CD4-positive, CD25-positive, alpha-beta regulatory T cell (primary cell): ENCODE measurements at places on chromosomes 12 and 14.

- DNase-seq, result no peak
These were observed 1092.1 kb upstream of the TMEM132C start for GRCh38 chr12:127174881-127175280.

DNA sequence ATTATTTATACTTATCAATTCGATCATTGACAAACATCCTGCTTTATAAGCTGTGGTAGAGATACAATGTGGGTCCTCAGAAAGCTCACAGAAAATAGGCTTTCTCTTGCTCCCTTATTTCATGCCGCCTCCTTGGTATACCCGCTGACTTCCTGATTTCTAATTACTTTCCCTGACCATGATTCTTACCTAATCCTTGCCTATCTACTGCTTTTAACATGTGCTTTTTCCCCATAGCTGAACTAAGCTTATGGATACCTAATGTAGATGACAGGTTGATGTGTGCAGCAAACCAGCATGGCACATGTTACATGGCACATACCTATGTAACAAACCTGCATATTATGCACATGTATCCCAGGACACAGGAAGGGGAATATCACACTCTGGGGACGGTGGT, 65.1 kb downstream of the ITPR2 start:
- DNase-seq, result no peak

- DNase-seq, result no peak
These were observed 183.8 kb downstream of the DPF3 start for GRCh38 chr14:72709916-72710611.

DNA sequence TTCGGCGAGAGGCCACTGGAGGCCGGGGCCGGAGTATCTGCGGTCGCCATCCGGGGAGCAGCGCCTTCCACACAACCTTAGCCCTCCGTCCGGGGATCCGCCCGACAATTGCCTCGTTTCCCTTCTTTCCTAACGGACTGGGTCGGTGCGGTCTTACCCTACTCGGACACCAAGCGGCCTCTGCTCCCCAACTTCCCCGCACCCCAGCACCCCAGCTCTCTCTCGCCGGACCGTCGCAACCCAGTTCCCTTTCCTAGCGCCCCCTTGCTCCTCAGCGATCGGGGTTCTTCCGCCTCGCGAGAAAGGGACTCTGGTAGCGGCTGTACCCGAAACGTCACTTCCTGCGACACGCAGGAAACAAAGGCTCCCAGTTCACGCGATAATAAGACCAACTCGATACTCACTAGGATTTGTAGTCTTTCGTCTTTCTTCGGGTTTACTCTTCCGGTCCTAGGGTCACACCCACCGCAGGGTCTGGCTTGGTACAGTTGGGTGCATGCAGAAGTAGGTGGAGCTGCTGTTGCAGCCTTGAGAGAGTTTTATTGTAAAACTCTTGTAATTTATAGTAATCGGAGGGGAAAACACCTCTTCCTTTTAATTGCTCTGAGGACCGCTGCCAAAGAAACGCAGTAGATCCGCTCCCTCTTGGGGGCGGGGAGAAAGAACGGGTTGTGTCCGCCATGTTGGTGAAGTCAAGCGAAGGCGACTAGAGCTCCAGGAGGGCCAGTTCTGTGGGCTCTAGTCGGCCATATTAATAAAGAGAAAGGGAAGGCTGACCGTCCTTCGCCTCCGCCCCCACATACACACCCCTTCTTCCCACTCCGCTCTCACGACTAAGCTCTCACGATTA, at the start of the genes THAP2 and ZFC3H1:
Gene THAP2, plus strand, starts transcription at position 741 of the 850 bp plus-strand sequence. CDS start 209 bp downstream, outside the sequence.
Gene ZFC3H1, minus strand, starts transcription at position 288 of the 850 bp plus-strand sequence. Its CDS starts 238 bp downstream, at position 50.
- DNase-seq, result peak; percentile 90

GRCh38 chr12:105256011-105256410, 20.0 kb upstream of the APPL2 start:
- DNase-seq, result no peak

DNA sequence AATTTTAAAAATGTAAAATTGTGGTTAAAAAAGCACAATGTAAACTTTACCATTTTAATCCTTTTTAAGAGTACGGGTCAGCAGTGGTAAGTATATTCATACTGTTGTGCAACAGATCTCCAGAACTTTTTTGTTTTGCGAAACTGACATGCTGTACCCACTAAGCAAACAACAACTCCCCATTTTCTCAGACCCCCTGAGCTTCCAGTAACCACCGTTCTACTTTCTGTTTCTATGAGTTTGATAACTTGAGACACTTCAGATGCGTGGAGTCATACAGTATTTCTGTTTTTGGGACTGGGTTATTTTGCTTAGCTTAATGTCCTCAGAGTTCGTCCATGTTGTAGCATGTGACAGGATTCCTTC, 38.0 kb downstream of the CHST11 start:
- no peak for DNase-seq

DNA sequence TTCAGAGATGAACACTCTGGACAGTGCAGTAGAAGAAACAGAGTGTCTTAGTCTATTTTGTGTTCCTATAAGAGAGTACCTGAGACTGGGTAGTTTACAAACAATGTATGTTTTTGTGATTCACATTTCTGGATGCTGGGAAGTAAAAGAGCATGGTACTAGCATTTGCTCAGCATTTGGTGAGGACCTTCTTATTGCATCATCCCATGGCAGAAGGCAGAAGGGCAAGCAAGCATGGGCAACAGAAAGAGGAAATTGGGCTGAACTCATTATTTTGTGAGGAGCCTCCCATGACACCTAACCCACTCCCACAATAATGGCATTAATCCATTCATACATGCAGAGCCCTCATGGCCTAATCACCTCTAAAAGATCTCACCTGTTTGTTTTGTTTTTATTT, 8.0 kb downstream of the ANKS1B start:
- no peak for DNase-seq

DNA sequence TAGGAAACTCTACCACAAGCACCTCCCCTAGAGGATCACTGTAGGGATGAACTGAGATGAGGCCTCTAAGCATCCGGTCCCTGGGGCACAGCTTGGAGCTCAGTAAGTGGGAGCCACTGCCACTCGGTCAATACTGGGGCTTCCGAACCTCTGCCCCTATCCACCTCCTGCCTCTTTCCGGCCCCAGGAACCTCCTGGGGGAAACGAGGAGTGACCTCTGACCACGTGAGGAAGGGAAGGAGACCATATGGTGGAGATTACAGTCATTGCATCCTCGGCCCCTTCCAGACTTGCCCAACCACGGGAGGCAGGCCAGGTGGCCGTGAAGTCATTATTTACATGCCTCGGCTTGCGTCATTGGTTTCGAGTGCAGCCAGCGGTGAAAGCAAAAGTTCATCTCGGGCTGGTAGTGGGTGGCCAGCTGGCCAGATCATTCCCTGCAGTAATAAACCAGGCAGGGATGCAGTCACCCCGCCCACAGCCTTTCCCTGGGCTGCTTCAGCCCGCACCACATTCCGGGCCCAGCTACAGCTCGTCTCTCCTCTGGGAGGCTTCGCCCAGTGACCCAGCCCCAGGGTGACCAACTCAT, 65.4 kb downstream of the C14orf132 start:
- no peak for DNase-seq

- no peak for DNase-seq
These were observed 117.6 kb downstream of the CACNA1C start for GRCh38 chr12:2170376-2170775.

- no peak for DNase-seq
These were observed 75.5 kb downstream of the SLC8A3 start for GRCh38 chr14:70113211-70113610.

DNA sequence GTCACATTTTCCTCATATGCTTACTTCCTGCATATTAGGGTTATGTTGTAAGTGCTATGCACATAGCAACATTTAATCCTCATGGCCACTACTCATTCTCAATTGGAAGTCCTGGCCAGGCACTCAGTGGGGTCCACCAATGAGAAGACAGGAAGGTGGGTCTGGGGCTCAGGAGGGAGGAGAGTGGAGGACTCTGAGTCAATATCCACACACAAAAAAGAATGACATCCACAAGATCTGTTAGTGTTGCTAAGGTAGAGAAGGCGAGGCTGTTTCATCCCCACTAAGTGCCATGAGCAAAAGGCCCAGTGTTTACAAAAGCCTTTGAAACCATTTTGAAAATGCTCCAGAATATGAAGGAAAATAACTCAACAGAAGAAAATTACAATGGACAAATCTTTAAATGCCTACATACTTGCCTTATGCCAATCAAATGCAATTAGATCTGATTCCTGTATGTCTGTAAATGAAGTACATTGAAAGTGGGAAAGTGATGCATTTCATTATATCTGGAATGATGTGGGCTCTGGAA, 53.9 kb downstream of the EID3 start:
- no peak for DNase-seq

- no peak for DNase-seq
These were observed 113.0 kb upstream of the WSCD2 start for GRCh38 chr12:108016022-108016564.

DNA sequence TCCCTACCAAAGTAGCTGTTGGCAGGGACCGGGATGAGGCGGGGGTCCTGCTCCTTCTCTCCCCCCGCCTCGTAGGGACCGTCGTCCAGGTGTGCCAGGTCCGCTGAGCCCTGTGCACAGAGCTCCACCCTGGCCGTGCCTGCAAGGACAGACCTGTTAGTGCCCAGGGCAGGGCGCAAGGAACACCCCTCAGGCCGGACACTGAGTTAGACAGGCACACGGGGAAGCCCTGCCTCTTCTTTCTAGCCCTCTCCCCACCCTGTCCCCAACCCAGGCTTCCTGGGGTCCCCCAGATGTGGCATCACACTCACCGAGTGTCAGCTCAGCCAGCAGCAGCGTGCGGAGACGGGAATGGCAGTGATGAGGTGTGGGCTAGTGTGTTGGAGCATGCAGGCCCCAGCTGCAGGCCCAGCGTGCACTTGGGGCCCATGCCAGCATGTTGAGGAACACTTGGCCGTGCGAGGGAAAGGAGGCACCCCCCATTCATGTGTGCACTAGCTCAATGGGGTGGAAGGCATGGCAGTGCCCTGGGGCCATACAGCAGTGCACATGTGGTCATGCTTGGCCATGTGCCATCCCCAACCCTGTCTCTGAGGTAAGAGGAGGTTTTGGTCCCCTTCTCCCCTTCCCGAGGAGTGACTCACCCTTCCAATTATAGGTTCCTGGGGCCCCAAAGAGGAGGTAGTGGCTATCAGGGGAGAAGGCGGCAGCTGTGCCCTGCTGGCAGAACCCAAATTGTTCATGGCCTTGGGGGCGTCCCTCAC, 7.3 kb downstream of the ITGA7 start:
- no peak for DNase-seq

DNA sequence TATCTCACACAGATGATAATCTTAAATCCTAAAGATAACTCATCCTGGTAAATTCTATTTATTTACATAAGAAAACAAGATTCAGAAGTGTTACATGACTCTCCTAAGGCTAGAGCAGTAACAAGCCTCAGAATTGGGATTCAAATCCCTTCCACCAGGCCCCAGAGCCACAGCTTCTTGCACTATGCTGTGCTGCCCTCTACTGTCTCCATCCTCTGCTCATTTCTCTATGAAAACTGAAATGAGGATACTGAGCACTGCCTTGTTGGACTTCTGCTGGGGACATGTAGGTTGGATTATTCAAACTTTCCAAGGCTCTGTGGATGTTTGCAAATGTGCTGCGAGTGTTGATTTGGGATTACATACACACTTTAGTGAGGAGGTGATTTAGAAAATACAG, 23.5 kb upstream of the C12orf50 start:
- DNase-seq, result no peak

DNA sequence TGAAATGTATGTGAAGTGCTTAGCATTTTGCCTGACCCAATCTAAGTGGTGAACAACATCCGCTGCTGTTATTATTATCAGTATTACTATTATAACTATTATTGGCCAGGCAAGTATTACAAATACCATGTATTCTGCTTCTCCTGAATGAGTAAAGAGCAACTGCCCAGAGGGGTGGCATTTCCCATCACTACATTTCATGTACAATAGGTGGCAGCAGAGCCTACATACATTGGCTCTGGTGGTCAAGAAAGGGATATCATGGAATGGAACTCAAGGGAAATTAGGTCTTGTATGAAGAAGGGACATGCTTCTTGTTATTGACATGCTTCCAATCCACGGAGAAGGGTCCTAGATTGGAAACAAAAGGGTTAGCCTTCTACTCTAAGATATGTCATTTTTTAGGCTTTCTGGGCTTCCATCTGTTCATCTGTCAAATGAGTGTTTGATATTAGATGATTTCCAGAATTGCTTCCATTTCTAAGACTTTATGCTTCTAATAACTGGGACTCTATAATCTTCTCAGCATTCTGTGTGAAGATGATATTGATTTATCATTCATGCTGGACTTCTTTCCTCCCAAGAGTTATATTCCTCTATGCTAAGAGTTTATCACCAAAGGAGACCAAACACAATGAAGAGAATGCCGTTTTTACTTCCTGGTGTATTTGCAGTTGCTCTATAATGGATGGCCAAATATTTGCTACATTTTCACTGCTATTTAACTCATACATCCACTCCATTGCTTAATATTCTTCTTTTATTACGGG, 239.1 kb downstream of the SSPN start:
- DNase-seq, result no peak

DNA sequence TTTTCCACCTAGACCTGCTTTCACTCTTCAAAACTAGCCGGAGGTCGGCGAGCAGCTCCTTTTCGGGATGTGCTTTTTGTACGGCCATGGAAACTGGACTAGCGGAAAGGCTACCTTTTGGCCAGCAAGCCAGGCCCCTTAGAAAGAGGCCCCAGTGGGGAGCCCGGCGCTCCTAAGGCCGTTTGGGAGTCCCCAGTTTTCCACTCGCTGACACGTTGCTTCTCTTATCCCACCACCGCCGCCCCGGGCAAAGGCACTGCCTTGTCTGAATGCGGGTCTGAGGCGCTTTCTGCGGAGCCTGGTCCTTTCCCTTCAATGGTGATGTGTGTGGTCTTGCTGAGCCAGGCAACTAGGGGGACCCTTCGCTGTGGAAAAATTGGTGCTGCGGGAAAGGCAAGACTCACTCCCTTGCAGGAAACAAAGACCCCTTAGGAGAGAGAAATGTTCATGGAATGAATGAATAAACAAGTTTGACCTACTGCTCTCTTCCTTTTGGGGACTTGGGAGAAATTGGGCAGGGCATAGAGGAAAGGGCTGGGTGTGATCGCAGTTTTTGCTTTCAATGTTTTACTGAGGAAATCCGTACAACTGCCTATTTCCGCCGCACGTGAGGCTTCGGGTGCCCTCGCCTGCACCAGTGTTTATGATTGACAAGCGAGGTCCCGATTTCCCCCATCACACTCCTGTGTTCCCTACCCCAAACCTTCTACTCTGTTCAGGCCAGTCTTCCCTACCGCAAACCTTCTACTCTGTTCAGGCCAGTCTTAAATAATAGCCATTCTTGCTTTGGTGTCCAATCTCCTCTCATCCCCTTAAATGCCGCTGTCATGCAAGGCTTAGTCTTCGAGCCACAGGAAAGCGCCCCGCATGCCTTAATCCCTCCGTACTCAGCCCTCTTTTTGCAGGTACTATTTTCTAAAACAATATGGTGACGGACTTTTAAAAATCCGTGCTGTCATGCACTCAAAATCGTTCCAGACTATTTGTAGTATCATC, 1.0 kb upstream of the SLC38A2 start:
- DNase-seq, result peak; percentile 41

DNA sequence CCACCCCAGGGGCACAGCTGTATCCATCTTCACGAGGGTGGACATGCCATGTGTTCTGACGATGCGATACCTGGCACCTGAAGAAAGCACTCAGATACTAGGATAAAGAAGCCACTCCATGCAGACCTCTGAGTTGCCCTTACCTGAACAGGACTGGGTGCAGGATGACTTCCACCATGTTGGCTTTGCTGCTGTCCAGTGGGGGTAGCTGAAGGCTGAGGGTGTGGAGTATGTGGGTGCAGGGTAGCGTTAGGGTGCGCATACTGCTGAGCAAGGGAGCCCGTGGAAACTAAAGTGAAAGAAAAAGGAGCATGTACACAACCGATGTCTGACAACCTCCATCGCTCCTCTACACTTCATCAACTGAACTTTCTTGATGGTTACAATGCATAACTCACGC, 51.3 kb downstream of the SH2B3 start:
- no peak for DNase-seq

GRCh38 chr14:32352631-32353030, 23.5 kb downstream of the AKAP6 start:
- no peak for DNase-seq

- no peak for DNase-seq
These were observed 28.3 kb downstream of the ADIPOR2 start for GRCh38 chr12:1719139-1719538.
